Ecto neural progenitor cell (in vitro differentiated cells): ENCODE measurements at places on chromosomes 13 and 19.

GRCh38 chr19:21603431-21604231 is 98.2 kb downstream of the ZNF429 start:
- no peak for DNase-seq

DNA sequence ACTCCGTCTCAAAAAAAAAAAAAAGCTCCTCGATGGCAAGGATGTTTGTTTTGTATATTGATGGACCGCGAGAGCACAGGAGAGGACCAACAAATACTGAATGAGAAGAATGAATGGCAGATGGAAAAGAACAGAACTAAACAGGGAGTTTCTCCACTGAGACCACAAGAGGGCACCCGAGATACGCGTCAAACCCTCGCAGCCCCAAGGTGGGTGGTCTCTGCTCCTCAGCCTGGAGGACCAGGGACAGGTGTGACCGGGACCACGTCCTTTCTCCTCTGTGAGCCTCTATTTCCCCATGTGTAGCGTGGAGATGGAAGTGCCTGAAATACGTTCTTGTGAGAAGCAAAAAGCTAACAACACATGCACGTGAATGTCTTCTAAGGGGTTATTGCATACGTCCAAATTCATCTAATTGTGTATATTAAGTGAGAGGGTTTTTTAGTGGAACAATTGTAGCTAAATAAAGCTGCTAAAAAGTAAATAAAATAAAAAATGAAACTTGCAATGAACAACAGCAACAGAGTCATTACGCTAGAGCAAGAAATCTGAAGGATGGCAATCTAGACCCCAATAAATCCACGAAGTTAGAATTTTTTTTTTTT is 8.3 kb upstream of the CDC42EP5 start:
- peak; percentile 87 for DNase-seq

GRCh38 chr13:74032325-74032724 is 101.9 kb downstream of the KLF12 start:
- no peak for DNase-seq

DNA sequence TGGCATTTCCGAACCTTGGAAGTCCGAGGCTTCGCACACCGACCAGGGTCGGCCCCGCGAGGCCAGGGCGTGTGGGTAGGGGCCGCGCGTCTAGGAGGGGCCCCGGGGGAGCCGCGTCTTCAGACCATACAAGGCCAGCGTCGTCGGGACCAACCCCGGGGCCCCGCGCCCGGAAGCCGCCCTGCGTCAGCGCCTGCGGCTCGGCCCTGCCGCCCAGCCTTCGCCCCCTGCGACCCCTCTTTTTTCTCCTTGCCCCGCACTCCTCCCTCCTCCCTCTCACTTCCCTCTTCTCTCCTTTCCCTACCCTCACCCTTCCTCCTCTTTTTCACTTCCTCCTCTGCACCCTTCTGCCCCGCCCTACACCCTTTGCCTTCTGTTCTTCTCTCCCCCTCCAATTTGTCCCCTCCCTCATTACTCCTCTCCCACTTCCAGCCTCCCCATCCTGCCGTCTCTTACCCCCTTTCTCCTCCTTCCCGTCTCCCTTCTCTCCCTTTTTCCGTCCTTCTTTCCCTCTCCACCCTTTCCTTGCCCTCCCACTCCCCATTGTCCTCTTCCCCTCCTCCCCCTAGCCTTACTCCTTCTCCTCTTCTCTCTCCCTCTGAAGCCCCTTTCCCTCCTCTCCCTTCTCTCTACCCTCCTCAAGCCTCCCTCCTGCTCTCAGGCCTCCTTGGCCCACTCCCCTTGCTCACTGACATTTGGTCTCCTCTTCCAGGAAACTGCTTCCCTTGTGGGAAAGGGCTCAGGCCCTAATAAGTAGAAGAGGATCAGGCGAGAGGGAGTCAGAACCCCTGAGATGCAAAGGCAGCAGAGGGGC is 2.2 kb upstream of the PLEKHG2 start:
- DNase-seq: peak; percentile 71

GRCh38 chr13:92658293-92658692 is 568.3 kb upstream of the GPC6 start:
- DNase-seq: no peak

- DNase-seq: no peak
Observed at GRCh38 chr19:5086230-5086629, 117.3 kb downstream of the KDM4B start.

DNA sequence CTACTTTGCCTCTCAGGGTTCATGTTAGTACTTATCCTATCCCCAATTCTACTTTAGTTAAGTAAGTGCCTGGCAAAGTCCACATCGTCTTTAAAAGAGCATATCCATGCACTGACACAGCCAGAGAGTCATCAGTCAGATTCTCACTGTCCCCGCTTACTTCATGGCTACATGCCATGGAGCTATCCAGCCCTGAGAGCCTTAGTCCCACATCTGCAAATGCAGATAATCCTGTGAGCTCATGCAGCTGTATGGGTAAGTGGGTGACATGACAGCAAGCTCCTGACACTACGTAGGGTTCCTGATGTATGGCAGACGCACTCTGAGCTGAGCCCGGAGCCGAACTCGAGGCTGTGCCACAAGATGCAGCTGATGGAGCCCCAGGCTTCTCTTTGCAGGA is 661.5 kb downstream of the LIG4 start:
- no peak for DNase-seq

- no peak for DNase-seq
Observed at GRCh38 chr19:18167011-18167410, 6.6 kb upstream of the IFI30 start.

DNA sequence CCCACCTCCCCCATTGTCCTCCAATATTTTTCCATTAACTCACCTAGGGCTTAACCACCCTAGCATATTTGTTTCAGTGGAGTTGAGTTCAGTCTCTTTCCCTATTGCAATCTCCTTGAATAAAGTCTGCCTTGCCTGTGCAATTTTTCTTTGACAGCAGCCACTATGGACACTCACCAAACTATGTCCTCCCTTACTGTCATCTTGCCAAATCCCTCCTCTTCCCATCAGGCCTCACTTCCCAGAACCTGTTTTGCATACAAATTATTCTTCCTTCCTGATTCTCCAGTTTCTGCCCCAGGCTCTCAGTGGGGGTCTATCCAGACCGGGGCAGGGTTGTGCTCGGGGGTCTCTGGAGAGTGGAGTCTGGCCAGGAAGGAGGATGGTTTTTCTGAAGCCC is 2.2 kb upstream of the LYPD5 start:
- no peak for DNase-seq

- peak; percentile 79 for DNase-seq
Observed at GRCh38 chr19:13055213-13056051, 47.2 kb downstream of the LYL1 start.

- DNase-seq: no peak
Observed at GRCh38 chr19:39524495-39524894, 8.2 kb downstream of the EID2B start.

GRCh38 chr13:49256841-49257240 is 9.1 kb downstream of the CDADC1 start:
- no peak for DNase-seq

DNA sequence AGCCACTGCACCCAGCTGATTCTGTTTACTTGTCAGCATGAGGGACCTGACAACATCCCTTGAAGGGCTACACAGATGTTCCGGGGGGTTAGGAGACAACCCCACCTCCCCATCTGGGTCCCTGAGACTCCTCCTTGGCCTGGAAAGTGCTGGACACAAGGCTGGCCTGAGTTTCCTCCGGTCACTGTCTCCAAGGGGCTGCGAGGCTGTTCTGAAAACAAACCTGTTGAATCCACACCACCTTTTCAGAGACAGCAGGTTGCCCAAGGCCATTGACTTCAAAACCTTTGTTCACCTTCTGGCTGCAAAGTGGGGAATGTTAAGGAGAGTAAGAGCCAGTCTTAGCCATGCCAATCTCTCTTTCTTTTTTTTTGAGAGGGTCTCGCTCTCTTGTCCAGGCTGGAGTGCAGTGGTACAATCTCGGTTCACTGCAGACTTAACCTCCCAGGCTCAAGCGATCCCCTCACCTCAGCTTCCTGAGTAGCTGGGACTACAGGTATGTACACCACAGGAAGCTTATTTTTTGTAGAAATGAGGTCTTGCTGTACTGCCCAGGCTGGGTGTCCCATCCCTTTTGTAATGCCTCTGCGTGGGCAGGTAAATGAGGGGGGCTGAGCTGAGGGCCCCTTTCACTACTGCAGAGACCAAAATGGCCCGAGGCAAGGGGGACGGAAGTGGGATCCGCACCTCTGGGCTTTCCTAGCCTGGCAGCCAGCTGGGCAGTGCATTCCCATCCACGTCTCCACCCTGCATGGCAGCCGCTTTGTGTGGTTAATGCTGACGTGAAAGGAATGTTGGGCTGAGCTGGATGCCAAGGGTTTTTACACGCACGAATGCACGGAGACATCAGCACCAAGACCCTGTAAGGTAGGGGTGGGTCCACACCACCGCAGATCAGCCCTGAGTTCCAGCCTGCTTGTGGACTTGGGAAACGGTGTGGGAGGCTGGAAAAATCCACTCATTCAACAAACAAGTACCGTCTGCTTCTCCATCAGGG is 1.9 kb upstream of the ZNF628 start:
- DNase-seq: no peak

GRCh38 chr19:37251308-37252229 is 33.6 kb downstream of the ZNF383 start:
- no peak for DNase-seq

- DNase-seq: no peak
Observed at GRCh38 chr19:14377883-14378328, 3.3 kb upstream of the ADGRE5 start.

- no peak for DNase-seq
Observed at GRCh38 chr13:86870444-86870843, 800.7 kb upstream of the SLITRK5 start.
